ENCODE measurements at places on chromosomes 3 and 15.

DNA sequence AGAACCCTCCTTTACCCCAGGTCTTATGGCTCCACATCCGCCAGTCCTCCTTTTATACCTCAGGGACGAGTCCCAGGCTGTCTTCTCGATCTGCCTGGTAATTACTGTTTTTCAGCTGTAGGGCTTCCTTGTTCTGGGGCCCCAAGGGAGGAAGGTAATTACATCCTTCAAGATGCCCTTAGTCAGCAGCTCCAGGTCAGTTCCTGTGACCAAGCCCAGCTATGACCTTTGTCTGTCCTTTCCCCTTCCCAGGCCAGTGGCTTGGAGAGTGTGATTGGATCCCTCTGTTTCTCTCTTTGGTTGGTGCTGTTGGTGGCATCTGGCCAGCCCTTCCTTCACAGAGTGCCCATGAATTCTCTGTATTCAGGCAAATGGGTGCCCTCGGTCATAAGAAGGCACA lies 92.6 kb downstream of the AAGAB start:
- DNase-seq, result no peak

- no peak for DNase-seq
Observed at GRCh38 chr3:11162401-11163345, 8.4 kb downstream of the HRH1 start.

DNA sequence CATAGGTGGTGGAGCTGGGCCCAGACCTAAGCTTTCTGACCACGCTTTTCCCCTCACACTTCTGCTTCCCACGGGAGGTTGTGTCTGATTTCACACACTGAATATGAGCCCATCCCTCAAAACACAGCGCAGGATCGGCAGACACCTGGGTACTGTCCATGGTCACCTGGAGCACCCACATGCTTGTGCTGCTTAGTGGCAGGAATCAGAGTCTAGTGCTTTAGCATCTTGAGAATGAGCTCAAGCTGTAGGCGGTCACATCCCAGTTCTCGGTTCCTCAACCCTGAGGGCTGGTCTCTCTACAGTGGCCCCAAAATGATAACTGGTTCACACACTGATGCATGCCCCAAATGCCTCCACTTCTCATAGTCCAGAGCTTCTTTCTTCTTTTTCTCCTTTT lies 111.0 kb downstream of the SEMA5B start:
- DNase-seq, result no peak

GRCh38 chr3:161051856-161052255 lies 53.3 kb downstream of the B3GALNT1 start:
- DNase-seq, result no peak

- no peak for DNase-seq
Observed at GRCh38 chr15:82122746-82123400, 77.1 kb upstream of the MEX3B start.

GRCh38 chr15:69275074-69275670 lies 23.5 kb upstream of the PAQR5 start:
- DNase-seq, result no peak

GRCh38 chr3:151268267-151269235 lies 9.8 kb downstream of the P2RY14 start:
- peak; percentile 22 for DNase-seq

DNA sequence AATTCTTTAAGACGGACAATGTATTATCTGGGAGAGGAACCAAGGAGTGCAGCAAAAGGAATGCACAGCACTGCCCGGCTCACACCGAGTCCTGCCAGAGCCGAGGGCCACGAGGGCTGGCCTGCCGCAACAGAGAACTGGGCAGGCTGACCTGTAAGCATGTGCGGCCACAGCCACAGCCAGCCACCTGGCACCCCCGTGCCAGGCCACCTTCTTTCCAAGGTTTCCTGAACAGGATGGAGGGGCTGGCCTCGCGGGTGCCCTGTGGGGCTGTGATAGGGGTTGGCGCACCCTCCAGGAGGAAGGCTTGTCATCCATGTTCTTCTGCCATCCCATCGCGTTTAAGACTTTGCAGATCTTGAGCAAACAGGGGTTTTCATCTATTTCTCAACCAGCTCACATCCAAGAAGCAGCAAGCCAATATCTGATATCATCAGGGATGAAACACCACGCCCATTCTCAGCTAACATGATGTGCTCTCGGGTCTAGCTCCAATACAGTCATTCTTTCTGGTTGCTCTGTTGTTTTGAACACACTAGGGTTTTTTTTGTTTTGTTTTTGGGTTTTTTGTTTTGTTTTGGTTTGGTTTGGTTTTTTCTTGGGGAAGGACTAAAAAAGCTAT lies 10.2 kb downstream of the CA12 start:
- no peak for DNase-seq

DNA sequence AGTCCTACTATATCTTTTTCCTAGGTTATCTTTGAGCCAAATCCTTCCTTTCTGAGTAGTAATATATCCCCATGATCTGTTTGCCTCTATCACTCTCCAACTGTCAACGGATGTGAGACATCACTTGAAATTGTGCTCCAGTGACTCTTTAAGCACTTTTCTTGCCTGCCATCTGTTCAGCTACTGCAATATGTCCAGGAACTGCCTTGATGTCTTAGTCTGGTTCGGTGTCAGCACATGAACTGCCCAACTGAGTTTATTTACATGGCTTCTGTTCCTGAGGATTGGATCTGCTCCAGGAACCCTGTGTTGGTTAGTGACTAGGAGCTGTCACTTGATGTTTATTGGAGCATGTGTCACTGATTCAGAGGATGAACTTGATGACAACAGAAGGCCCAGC lies 116.5 kb downstream of the SLC9A9 start:
- no peak for DNase-seq

- no peak for DNase-seq
Observed at GRCh38 chr15:101118615-101119014, 133.2 kb downstream of the CHSY1 start.

GRCh38 chr3:54962200-54962599 lies 34.3 kb upstream of the LRTM1 start:
- DNase-seq, result no peak

GRCh38 chr15:76153241-76154197 lies 93.7 kb downstream of the TMEM266 start:
- DNase-seq, result no peak

DNA sequence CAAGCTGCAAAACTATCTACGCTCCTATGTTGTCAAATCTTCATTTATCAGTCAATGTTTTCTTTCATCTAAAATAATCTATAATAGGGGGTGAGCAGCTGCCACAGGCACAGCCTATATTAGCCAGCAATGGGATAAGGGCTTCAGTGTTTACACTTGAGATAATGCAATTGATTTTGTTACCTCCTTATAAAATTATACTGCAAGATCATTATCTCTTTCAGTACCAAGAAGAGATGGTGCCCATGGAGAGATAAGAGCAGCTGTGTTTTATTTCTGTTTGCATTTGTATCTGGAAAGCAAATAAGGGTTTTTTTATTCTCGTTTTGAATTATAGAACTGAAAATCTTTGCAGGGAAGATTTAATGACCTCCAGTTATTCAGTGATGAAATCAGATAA lies 68.9 kb downstream of the PLD1 start:
- DNase-seq, result no peak

GRCh38 chr3:48966367-48966766 lies 23.7 kb upstream of the P4HTM start:
- no peak for DNase-seq

GRCh38 chr15:50758712-50759205 lies 6.7 kb downstream of the SPPL2A start:
- DNase-seq, result no peak

DNA sequence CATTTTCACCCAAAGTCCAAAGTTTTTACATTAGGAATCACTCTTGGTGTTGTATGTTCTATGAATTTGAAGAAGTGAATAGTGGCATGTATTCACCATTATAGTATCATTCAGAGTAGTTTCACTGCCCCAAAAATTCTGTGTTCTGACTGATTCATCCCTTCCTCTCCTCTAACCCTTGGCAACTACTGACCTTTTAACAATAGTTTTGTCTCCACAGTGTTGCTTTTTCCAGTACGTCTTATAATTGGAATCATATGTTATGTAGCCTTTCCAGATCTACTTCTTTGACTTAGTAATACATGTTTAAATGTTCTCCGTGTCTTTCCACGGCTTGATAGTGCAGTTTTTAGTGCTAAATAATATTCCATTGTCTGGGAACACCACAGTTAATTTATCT lies 379.0 kb upstream of the SGO1 start:
- DNase-seq, result no peak

GRCh38 chr15:70493787-70494516 lies 269.4 kb downstream of the UACA start:
- no peak for DNase-seq

DNA sequence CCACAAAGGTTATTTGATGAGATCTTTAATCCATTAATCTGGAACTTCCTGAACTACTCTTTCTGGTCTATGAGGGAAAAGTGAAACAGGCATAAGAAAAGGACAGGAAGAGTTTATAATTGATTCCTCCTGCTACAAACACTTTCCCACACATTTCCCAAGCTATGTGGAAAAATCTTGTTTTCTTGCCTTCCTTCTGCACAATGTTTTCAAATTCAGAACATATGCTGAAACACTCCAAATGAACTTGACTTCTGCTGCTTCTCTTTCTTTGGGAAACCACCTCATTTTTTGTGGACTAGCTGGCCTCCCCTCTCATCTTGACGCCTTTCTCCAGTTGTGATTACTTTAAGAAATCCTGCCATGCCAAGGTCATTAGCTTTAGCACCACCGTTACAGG lies 100.7 kb upstream of the PTPRG start:
- no peak for DNase-seq

GRCh38 chr15:37028625-37029296 lies 71.6 kb downstream of the MEIS2 start:
- DNase-seq, result no peak

DNA sequence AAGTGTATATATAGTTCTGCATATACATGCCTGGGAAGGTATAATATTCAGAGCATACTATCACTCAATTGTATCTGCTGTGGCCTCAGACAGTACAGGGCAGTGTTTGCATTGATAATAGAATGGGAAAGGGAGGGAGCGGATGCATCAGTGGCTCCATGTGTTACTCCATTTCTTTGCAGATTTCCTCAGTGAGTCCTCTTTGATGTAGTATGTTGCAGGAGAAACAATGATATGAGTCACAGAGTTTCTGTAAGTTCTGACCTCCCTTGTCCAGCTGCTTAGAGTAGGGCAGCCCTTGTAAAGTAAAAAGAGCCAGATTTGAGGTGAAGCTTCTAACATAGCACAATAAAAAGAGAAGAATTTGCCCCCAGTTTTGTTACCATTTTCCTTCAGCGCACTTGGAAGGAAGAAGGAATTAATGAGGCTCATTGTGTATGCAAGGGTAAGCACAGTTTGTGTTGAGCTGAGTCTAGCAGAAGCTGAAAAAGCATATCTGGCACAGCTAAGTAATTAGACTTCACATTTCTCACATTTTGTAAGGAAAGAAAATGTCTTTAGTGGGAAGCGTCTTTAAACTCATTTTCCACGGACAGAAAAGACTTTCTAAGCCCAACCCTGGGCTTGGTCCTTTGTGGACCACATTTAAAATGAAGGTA lies 555.8 kb upstream of the IL12A start:
- DNase-seq, result no peak

GRCh38 chr3:124592658-124593441 lies 137.4 kb upstream of the UMPS start:
- peak; percentile 33 for DNase-seq

- DNase-seq, result no peak
Observed at GRCh38 chr3:56917361-56918110, 115.8 kb upstream of the ARHGEF3 start.

- no peak for DNase-seq
Observed at GRCh38 chr15:69853544-69853951, 244.2 kb downstream of the TLE3 start.

All from stimulated activated CD4-positive, alpha-beta T cell treated with anti-CD3 and anti-CD28 coated beads, Interleukin-1b, Interleukin-23, amount 100 ng/mL, for 48 hours (primary cell).